ENCODE measurements at places on chromosomes 5 and 9.
A peak's percentile ranks its signal among the peaks of the same experiment; 100 is the strongest.

DNA sequence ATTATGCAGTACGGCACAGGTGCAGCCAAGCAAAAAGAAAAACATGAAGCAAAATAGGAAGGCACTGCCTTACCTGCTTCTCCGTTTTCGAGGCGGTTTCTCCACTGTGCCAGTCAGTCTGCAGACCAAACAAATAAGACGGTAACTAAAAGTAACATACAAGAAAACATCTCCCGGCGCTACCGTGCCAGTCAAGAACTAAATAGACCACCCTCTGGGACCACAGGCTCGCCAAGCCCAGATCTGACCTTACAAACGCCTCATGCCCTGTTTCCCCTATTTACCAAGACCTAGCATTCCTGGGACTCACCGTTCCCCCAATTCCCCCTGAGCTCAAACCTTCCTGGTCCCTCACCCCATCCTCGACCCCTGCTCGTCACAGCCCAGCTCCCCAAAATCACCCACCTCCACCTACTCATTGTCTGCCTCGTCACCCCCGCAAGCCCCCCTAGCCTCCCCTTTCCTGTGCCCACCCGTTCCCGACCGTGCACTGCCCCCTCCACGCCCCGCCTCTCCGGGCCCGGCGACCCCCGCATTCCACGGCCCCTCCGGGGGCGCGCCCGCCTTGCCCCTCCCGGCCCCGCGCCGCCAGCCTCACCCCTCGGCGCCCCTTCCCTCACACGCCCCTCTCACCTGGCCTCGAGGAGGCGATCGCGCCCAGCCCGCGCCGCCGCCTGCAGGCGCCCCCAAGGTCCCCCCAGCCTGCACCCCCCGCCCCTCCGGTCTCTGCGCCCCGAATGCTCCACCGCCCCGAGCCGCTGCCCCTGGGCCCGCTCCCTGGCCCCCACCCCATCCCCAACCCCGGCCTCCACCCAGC lies 560 bp downstream of the SCAI start:
- no peak for DNase-seq

- no peak for DNase-seq
These were observed 63.6 kb downstream of the RNF180 start for GRCh38 chr5:64229163-64229774.

DNA sequence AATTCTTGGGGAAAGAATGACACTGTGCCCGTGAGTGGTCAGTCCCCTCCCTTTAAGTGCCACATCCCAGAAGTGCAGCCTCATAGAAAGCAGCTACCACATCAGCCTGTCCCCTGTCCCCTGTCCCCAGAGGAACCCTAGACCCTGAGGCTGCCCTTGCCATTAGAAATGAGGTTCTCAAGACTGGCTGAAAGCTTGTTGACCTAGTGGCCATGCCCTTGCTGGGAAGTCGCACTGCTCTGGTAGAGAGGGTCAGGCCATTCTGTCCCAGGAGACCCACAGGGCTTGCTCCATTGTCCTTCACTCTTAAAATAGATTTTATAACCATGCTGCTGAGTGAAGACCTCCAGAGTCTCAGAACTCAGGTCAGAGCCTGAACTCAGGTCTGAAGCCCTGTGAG lies 184.5 kb downstream of the RGS3 start:
- DNase-seq = no peak

DNA sequence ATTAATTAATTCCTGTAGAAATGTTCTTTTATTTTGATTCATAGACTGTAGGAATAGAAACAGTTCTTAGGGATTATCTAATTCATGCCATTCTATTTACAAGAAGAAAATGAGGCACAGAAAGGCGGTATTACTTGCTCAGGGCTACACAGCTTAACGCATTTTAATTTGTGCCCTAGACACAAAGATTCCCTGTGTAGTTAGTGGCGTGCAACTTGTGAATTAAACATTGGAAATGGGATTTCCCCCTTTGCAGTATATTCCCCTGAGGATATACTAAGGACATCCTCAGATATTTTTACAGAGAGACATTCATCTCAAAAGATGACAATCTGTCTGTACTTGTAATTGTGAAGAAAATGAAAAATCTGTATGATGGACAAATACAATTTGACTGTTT lies 108.1 kb downstream of the SGCD start:
- no peak for DNase-seq

DNA sequence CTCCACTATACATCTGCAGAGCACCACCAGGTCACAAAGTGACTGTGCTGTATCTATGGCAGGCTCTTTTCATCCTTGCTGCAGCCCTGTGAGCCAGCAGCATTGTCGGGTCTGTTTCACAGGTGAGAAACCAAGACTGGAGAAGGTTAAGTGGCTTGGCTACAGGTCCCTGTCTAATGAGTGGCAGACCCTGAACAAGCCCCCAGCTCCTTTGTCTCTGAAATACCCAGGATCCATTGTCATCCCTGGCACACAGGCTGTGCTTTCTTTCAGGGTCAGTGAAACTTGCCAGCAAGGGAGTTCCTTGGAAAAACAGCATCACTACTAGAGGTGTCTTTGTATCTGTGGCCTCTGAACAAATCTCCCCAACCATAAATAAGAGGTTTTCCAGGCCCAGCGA lies 27.6 kb upstream of the CXCL14 start:
- DNase-seq = no peak

GRCh38 chr9:115629879-115630840 lies 512.2 kb upstream of the TNC start:
- DNase-seq = no peak

DNA sequence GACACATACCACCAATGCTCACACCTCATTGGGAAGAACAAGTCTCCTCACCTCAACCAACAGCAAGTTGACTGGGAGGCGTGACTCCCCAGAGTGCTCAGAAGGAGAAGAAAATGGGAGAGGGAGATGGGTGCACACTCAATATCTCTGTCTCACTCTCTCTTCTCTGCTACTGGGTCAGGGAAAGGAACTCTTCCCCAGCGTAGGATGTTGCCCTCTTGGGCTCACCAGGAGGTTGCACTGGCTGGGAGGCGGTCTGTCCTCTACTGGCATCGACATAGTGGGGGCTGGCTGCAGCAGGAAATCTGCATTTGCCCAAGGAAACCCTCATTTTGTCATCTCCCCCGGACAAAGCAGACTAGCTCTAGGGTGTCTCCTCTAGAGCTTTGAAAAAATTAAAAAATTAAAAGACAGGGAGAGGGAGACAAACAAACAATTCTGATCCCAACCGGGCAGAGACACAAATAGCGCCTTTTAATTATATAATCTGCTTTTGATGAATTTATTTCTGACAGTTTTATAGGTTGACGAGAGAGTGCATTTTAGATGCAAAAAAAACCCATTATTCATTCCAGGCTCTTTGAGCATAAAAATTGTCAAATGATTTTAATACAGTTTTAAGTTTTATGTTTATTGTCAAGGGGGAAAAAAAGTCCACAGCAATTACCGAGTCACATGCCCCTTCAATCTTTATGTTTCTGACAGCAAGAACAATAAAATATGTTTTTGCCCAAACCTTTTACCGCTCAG lies 179.3 kb upstream of the MVB12B start:
- peak; percentile 29 for DNase-seq

DNA sequence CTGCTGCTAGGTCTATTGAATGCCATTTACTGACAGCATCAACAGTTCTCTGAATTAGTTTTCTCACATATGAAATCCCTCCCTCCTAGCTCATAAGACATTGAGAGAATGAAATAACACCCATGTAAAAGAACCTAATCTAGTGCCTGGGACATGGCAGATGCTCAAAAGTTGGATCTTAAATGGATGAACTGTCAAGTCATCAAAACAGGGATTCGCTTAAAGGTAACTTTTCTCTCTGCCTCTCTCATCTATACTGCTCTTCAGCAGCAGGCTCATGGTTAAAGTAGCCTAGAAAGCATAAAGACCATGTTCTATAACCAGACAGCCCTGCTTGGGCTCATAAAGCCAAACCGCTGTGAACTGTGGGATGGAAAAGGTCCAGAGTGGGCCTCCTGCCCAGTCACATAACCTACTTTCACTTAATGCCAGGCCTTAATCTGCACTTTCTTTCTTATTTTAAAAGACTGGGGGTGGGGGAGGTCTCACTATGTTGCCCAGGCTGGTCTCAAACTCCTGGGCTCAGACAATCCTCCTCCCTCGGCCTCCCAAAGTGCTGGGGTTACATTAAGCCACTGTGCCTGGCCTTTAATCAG lies 3.7 kb downstream of the TMEM245 start:
- no peak for DNase-seq

DNA sequence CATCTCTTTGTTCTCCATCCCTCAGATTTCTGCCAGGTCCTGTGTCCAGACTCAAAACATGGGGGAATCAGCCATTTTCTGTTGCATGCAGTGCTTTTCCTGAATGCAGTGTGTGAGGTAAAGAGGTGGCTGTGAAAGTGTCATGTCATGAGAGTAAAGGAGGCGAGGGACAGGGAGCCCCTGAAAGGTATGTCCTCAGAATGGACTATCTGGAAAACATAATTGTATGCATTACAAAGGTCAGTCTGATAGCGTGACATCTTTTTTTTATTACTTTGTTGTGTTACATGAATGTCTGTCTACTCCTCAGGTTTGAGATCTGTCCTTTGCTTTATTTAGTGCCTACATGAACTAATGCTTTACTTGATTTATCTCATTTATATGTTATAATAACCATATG lies 239.1 kb downstream of the MAN2A1 start:
- DNase-seq = no peak

DNA sequence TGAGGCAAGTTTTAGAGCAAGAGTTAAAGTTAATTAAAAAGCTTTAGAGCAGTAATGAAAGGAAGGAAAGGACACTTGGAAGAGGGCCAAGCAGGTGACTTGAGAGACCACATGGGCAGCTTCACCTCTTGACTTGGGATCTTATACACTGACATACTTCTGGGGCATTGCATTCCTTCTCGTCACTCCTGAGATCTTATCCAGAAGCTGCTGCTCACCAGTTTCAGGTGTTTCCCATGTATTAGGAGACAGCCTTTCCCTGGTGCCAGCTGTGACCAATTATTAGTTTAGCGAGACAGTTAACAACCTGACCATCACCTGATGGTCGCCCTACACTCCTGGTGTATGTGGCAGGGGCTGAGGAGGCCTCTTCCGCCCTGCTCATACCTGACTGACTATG lies 382.1 kb downstream of the KDM4C start:
- DNase-seq = no peak

- no peak for DNase-seq
These were observed 7.3 kb downstream of the CDC14B start for GRCh38 chr9:96612105-96612965.

GRCh38 chr5:86623785-86624483 lies 6.2 kb downstream of the COX7C start:
- DNase-seq = no peak

- DNase-seq = no peak
These were observed 23.5 kb downstream of the ODF2 start for GRCh38 chr9:128479262-128479661.

DNA sequence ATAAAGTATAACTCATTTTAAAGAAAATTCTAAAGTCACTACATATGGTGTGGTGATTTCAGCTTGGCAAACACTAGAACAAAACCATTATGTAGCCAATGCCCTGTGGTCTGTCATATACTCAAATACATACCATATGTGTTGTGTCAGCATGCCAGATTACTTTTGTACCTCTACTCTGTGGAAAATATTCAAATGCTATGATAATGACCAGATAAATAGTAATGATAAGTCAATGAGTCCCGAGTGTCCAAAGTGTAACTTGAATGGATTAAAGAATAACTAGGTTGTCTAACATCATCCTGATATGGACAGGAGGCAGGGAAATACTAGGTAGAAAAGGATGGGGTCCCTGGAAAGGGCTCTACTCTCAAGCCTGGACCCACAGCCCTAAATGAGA lies 58.0 kb upstream of the IL6ST start:
- no peak for DNase-seq

- DNase-seq = no peak
These were observed at the start of gene TYRP1 for GRCh38 chr9:12693141-12693540. TYRP1 (plus strand) TSS chr9:12693385; CDS start chr9:12693997, 612 bp downstream.

GRCh38 chr5:40981420-40981819 lies 72.1 kb downstream of the C7 start:
- DNase-seq = no peak

- DNase-seq = no peak
These were observed 206.0 kb upstream of the DMRTA1 start for GRCh38 chr9:22240619-22241018.

GRCh38 chr5:87015901-87016300 lies 251.8 kb upstream of the RASA1 start:
- no peak for DNase-seq

GRCh38 chr9:127249877-127250276 lies 14.7 kb upstream of the GARNL3 start:
- no peak for DNase-seq

GRCh38 chr5:134541736-134542376 lies 16.4 kb downstream of the JADE2 start:
- no peak for DNase-seq

GRCh38 chr5:1244976-1245375 lies 19.8 kb downstream of the SLC6A18 start:
- no peak for DNase-seq

DNA sequence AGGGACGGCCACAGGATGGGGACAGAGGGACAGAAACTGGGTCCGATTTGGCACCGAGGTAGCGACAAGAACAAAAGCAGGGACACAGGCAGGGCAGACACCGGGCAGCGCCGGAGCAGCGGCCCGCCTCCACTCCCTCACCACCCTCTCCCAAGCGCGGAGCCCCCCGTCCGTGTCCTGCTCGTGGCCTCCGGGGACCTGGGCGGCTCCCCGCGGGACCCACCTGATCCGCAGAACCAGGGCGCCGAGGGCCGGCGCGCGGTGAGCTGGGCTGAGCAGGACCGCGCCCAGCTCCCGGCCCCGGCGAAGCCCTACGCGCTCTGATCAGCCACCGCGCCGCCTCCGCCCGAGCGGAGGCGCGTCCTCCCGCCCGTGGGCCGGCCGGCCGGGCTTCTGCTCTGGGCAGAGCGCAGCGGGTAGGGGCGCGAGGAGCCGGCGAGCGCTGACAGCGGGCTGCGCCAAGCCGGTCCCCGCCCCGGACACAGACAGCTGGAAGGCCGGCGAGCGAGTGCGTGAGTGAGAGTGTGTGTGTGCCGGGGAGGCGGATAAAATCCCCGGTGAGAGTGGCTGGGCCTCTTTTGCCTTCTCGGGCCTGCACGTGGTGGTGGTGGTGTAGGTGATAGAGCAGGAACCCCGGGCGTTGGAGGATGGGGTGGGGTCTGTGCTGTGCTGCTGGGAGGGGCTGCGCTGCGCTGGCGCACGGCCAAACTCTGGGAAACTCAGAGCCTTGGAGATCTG lies at the start of gene GGTA1:
Gene GGTA1 (minus strand): TSS at position 418 of the 738 bp plus-strand sequence. CDS start 31,922 bp downstream, outside the sequence.
- DNase-seq = peak; percentile 55

- DNase-seq = no peak
These were observed 529.3 kb downstream of the BNC2 start for GRCh38 chr9:16341177-16341576.

DNA sequence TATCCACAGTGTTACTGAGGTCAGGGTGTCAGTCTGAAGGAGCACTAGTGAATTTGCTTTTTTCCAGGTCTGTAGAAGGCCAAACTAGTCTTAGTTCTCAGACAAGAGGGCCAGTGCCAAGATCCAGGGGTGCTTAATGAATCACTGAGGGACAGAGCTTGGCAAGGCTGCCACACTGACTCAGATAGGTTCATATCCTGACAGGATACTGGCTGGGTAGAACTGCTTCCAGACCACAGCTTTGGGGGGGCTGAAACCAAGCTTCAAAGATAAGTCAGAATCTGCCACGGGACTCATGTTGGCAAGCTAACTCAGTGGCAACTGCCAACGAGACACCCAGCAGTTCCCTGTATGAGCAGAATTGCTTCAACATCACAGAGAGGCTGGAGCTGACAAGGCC lies 1125.4 kb downstream of the EFNA5 start:
- no peak for DNase-seq

GRCh38 chr9:87275047-87275725 lies 222.5 kb upstream of the DAPK1 start:
- no peak for DNase-seq

All from left renal pelvis (tissue), 4 donors.